ENCODE measurements at places on chromosomes 12 and 14.

- peak; percentile 31 for DNase-seq
Observed at GRCh38 chr12:53102883-53103807, at the start of gene SOAT2. SOAT2 (plus strand) TSS chr12:53103486; CDS start chr12:53103578, 92 bp downstream.

DNA sequence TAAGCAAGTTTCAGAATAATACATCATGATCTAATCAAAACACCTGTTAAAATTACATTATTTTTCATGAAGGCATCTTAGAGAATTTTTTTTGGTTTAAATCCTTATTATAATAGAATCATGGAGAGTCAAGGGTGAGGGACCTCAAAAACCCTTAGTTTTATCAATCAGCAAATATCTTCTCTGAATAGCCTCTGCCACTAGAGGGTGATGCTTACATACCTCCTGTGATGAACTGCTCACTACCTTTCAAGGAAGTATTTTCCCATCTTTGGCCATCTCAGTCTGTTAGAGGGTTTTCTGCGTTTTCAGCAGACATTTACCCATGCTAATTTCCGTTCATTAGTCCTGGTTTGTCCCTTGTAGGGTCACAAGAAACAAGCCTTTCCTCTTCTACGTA lies 200.2 kb downstream of the TRHDE start:
- no peak for DNase-seq

DNA sequence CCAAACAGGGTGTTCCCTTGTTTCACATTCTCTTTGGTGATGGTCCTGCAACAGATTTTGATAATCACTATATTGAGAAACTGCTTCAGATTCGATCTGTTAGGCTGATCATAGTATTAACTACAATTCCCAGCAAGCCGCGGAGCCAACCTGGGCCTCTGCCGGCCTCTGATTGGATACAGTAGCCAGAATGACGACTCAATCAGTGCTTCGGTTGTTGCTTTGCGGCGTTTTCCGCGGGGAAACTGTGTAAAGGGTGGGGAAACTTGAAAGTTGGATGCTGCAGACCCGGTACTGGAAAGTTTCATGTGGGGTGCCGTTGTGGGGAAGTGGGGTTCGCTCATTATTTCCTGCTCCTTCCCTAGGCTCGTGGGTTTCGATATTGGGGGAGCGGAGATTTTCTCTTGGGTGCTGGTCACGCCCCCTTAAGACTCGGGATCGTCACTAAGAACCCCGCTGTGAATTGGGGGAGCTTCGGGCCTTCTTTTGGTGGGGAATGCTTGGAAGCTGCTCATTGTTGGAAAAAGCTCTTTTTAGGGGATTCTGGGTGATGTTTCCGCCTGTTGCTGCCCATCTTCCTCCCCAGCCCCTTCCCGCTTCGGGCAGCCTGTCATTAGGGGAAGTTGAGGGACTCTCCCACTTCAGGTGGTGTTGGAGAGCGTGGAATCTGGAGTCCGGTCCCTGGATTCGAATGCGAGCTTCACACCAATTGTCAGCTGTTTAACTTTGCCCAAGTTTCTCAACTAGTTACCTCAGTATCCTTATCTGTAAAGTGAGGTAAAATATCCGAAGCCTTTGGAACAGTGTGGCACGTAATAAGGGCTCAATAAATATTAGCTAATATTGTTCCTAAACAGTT lies at the start of gene RAD51B:
Gene RAD51B (plus strand): TSS at position 217 of the 859 bp plus-strand sequence.
- peak; percentile 59 for DNase-seq

DNA sequence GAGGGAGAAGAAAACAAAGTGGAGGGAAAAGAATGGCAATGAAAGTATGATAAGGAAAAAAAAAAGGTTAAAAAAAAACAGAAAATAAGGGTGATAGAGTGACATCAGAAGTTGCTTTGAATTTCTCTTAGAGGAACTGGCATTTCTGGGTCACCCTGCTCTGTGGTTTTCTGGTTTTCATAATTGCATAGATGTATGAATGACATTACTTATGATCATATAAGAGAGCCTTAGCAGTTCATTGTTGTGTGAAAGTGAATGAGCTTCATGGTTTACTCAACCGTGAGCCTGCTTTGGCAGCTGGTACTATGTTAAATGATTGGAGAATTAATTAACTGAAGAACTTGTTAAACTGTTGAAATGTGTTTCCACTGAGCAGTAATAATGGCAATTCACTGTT lies 336.4 kb upstream of the FBXO33 start:
- no peak for DNase-seq

DNA sequence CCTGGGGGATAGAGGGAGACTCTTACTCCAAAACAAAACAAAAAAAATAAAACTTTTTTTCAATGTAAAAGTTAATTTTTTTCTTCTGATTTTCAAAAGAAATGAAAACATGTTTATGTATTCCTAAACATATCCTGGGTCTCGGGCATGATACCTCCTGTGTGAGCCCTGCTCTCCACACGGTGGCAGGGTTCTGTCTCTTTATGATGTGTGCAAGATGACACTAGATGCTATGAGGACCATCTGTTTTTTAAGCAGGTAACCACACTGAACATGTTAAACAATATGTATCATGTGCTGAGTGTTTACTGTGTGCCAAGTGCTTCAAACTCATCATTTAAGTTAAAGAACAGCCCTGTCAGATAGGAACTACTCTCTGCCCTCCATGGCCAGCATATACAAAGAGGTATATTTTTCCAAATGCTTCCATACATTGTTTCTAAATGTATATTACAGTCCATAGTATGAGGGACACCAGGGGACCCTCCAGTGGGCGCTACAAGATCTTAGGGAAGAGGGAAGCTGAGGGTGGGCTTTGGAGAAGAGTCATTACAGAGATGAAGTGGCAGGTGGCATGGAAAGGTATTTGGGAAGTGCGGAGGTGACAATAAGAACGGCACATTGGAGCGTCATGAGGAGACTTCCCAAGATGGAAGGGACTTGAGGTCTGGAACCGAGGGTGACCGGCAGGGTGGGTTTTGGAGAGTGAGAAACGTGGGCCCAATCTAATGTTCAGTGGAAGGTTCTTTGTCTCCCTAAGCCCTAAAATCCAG lies 28.5 kb downstream of the FOS start:
- no peak for DNase-seq

DNA sequence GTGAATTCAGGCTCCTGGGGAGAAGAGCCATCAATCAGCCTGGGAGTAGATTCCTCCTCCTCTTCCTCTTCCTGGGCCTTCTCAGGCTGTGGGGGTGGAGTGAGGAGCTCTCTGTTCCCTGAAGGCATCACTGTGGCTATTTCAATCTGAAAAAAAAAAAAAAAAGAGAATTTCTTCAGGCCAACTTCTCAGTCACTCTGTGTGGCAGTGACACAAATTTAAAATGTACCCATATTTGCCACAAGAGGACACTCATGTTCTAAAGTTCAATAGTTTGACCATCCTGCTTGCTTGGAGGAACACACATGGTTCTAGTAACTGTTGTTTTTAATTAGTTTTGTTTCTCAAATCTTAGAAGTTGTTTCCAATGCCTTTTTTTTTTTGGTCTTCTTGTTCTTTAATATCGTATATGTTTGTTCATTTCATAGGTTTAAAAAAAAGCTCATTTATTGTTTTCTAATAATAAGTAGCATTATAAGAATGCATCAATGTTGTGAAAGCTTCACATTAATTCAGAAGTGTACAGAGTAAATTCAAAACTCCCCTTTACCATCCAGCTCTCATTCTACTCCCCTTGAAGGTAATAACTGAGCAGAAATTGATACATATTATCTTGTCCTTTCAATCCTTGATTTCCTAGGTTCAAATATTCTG lies 23.3 kb upstream of the CCER1 start:
- no peak for DNase-seq

DNA sequence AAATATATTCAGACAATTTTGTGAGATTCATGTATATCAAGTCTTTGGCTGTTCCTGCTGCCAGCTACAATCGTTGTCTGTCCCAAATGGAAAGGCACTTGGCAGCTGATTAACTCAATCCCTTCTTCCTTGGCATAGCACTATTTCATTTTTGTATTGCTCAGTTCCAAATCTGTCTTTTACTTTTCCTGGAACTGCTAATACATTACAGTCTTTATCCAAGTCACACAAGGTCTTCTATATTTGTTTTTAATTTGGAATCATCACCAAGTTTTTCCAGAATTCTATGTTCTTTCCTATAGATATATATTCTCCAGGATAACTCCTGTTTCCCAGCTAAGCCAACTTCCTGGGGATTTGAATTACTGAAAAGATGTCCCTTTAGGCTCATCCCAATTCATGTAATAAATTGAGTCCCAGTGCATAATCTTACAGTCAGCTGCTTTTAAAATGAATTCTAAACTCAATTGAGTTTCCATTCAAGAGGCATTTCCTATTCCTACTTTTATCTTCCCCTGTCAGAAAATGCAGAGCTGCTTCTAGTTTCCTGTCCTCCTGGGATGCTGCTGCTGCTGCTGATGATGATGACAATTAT lies 45.9 kb downstream of the DYRK2 start:
- DNase-seq: no peak

- DNase-seq: no peak
Observed at GRCh38 chr14:97916669-97917568, 1119.7 kb downstream of the VRK1 start.

GRCh38 chr14:33964599-33965317 lies 13.9 kb upstream of the EGLN3 start:
- DNase-seq: no peak

GRCh38 chr14:68794851-68795596 lies 2.2 kb upstream of the ZFP36L1 start:
- no peak for DNase-seq

DNA sequence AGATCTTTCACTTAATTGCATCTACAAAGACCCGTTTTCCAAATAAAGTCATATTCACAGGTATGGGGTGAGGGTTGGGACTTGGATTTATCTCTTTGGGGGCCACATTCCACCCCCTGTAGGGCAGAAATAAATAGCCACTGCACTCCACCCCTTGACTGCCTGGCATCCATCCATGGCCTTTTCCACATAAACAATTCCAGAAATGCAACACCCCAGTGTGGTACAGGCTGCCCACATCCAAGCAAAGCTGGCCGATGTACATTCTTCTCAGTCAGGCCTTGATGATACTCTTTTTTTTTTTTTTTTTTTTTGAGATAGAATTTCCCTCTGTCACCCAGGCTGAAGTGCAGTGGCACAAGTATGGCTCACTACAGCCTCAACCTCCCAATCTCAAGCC lies 12.9 kb downstream of the DGLUCY start:
- DNase-seq: no peak

GRCh38 chr12:122355706-122356105 lies 66.8 kb downstream of the CLIP1 start:
- no peak for DNase-seq

GRCh38 chr14:88323523-88324199 lies 592 bp upstream of the KCNK10 start:
- no peak for DNase-seq

DNA sequence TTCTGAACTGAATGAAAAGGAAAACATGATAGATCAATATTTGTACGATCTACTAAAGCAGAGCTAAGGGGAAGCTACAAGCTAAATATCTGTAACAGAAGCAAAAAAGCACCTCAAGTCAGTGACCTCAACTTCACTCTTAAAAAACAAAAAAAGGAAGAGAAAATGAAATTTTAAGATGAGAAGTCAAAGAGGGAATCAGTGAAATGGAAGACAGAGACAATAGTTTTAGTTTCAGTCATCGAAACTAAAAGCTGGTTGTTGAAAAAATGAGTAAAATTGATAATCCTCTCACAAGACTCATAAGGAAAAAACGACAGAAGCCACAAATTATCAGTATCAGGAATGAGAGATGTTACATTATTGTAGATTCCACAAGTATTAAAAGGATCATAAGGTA lies 11.9 kb upstream of the SLC2A13 start:
- no peak for DNase-seq

All from stimulated activated CD8-positive, alpha-beta memory T cell treated with anti-CD3 and anti-CD28 coated beads, Interleukin-7, amount 100 ng/mL, for 48 hours (primary cell).